ENCODE measurements at places on chromosomes 11 and 22.

DNA sequence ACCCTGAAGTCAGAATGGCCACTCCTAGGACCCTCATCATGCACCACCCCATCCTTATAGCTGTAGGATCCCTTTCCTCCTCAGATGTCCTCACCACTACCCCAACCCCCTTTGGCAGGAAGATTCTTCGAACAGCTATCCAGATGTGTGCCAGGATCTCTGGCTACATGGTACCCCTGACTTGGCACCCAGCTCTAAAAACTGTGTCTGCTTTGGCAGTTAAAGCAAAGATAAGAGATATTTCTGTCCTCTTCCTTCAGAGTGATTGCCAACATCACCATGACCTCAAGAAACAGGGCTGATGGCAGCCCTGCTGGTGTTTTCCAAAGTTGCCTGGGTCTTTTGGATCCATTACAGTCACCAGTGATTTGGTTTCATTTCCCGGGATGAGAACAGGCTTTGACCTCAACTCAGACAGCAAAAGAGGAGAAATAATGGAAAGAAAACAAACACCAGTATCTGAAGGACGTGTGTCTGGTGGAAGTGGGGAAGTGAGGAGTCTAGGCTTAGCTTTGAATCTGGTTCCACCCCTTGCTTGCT, 4.3 kb upstream of the NRIP3 start:
- DNase-seq, result no peak

GRCh38 chr11:121659811-121660210, 207.0 kb upstream of the SORL1-AS1 start:
- DNase-seq, result no peak

DNA sequence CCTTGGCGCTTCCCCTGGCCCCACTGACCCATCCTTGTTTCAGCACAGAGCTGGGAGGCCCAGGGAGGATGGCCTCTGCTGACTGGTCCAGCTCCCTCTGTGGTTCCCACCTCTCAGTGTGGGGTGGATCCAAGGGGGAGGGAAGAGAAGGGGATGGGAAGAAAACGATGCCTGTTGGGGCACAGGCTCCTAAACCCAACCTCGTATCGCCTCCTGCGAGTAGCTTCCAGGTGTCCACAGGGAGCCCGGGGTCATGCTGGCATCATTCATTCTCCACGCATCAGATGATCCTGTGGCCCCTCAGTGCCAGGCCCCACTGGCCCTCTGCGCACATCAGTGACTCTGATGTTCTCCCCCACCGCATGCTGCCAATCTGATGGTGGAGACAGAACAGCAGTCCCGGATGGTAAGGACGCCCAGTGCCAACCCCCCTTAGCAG, 5.1 kb downstream of the MYEOV start:
- DNase-seq, result no peak

DNA sequence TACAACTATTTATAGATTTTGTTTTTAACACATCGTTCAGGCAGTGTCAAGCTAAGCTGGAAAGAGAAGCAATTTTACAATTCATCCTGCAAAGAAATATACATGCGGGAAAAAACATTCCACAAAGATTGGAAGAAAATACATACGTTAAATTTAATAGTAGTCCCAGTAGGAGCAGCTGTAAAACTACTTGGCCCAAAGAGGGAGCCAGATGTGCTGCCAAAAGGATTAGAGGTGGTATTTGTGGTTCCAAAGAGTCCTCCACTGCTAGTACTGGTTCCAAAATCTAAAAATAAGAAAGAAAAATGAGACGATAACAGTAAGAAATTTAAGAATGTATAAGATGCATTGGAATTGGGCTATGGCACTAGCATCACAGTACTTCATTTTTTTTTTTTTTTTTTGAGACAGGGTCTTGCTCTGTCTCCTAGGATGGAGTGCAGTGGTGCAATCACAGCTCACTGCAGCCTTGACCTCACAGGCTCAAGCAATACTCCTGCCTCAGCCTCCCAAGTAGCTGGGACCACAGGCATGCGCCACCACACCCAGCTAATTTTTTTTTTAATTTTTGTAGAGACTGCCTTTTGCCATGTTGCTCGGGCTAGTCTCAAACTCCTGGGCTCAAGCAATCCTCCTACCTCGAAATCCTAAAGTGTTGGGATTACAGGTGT, 21.5 kb downstream of the NUP98 start:
- no peak for DNase-seq

- DNase-seq, result peak; percentile 71
These were observed 33.0 kb upstream of the SOX10 start for GRCh38 chr22:38017272-38017920.

DNA sequence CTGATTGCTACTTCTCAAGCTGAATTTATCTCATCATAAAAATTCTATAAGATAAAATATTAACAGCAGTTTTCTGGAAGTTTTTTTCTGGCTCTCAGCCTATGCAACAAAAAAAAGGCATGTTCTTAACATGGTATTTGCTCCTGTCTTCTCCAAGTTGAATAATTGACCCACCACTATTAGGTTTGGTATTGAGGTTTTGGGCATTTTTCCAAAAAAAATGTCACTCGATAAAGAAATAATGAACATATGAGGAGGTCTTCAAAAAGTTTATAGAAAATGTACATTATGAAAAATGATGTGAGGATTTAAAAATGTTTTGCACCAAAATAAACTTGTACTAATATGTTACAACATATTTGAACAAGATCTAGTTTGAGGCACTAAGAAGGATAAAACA, 808.6 kb upstream of the RAG2 start:
- no peak for DNase-seq

GRCh38 chr11:2790568-2790921, 90.8 kb upstream of the KCNQ1OT1 start:
- no peak for DNase-seq

DNA sequence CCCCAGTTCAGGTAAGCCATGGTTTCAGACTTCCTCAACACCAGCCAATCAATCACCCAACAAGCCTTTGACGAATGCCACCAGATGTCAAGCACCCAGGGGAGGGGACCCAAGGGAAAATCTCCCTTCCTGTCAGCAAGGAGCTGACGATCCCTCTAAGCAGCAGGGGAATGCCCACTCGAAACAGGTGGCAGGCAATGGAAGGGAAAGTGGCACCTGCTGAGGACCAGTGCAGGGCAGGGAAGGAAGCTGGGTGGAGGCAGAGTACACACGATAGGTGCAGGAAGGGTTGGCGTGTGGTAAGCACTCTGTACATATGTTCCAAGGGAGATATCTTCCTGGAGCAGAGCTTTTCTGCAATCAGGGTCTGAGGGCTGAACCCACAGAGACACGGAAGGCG, 11.7 kb upstream of the CREB3L1 start:
- DNase-seq, result no peak

DNA sequence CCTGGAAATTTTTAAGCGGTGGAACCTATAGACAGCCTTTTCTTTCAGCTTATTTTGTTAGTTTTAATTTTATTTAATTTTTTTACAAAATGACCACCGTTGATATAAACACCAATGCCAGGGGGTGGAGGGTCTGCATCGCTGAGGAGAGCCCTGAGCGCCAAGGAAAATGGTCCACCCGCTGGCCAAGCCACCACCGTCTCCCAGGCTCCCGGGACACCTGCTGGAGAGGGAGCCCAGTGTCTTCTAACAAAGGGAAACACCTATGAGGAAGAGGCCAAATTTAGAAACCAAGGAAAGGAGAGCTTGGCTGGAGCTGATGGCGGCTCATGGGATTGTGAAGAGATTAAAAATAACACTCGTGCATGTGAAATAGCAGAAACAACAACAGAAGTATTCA, 288 bp upstream of the KRTAP5-8 start:
- DNase-seq, result no peak

DNA sequence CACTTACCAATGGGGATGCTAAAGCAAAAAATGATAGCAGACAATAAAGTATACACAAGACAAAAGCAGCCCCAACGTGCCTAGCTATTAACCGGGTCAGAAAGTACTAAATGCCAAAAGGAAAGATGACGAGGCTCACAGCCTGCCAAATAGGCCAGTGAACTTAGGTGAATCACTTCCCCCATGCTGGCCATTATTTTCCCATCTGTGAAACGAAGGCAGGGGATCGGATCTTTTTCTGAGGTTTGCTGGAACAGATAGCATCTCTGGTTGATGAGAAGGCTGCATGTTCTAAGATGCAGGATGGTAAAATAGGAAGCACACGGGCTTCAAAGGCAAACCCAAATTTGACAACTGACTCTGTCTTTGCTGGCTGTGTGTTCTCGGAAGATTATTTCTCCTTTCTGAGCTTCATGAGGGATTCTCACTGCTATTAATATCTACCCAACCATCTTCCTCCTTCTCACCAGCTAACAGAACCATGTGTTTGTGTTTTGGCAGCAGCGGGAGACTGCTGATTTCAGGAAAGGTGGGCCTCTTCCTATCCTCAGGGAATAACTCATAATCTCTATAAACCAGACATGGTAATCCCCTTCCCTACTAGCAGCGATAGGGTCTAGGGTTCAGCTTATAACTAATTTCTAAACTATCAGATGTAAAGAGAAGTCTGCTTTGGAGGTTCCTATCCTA, 390.7 kb downstream of the LARGE1 start:
- no peak for DNase-seq

DNA sequence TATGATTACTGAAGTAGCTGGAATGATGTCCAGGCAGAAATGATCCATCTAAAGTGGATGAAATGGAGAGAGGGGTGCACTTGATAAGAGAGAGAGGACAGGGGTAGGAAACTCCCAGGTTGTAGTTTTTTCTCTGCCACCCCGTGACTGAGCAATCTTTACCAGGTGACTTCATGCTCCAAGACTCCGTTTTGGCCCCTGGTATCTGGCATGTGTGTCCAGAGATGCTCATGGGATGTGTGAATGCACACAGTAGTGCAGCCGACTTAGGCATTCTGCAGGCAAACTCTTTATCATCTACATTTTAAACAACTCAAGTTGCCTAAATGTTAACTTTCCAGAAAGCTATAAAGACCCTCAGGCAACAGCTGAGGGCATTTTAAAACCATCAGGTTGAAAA, 189.3 kb upstream of the SEZ6L start:
- no peak for DNase-seq

Data from RPMI8226 (cell line).